ENCODE measurements at places on chromosomes 7 and 10.

- DNase-seq = no peak
These were observed 365.9 kb downstream of the CRPPA start for GRCh38 chr7:16055263-16055976.

- peak; percentile 9 for DNase-seq
These were observed 23.5 kb upstream of the PANK1 start for GRCh38 chr10:89668386-89669071.

GRCh38 chr10:71067098-71067740, 145.2 kb upstream of the UNC5B start:
- no peak for DNase-seq

GRCh38 chr7:124042826-124043225, 10.0 kb upstream of the TMEM229A start:
- DNase-seq = no peak

GRCh38 chr10:84354623-84355022, 26.2 kb downstream of the CCSER2 start:
- no peak for DNase-seq

- DNase-seq = peak; percentile 43
These were observed 442.9 kb downstream of the AUTS2 start for GRCh38 chr7:70040970-70041766.

DNA sequence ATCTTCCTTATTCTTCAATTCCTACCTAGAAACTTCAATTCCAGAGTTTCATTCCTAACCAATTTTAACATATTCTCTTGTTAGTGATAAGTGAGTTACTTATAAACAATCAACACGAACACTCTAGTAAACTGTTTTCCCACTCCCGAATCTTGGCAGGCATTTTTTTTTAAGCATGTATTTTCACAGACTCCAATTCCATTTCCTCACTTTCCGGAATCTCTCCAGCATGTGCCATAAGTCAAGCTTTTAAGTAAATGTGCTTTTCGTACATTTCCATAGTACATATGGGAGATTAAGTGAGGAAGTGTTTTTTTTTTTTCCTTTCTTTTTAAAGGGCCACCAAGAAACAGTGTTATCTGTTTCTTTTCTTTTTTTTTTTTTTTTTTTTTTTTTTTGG, 89.1 kb downstream of the FGFR2 start:
- no peak for DNase-seq

GRCh38 chr7:135980665-135981180, 3.6 kb upstream of the MTPN start:
- DNase-seq = no peak

DNA sequence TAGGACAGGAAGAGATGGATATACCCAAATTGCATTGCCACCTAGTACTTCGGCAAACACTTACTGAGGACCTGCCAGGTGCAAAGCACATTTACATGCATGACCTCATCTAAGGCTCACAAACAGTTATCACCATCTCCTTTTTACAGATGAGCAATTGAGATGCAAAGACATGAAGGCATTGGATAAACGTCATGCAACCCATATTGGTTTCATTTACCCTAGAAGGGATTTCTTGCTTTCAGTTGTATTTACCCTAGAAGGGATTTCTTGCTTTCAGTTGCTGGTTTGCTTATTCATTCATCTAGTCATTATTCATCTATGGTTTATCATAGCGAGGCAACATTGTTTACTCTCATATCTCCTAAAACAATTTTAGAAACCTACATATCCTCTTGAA, 52.2 kb downstream of the STEAP1B start:
- no peak for DNase-seq

GRCh38 chr10:84428711-84429110, 100.3 kb downstream of the CCSER2 start:
- no peak for DNase-seq

DNA sequence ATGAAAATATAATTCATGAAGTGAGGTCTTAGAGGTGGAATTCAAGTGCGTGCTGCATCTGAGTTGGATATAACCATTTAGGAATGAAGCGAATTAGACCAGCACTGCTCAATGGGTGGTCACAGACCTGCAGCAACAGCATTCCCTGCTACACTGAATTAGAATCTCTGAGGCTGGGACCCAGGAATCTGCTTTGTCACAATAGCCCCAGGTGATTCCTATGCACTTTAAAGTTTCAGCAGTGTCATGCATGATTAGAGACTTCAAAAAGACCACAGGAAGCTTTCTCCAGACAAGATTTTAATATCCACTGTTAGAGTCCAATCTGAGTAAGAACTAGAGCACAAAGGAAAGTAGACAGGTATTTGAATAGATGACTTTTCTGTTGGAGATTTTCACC, 352.8 kb upstream of the VSTM2A start:
- DNase-seq = no peak

DNA sequence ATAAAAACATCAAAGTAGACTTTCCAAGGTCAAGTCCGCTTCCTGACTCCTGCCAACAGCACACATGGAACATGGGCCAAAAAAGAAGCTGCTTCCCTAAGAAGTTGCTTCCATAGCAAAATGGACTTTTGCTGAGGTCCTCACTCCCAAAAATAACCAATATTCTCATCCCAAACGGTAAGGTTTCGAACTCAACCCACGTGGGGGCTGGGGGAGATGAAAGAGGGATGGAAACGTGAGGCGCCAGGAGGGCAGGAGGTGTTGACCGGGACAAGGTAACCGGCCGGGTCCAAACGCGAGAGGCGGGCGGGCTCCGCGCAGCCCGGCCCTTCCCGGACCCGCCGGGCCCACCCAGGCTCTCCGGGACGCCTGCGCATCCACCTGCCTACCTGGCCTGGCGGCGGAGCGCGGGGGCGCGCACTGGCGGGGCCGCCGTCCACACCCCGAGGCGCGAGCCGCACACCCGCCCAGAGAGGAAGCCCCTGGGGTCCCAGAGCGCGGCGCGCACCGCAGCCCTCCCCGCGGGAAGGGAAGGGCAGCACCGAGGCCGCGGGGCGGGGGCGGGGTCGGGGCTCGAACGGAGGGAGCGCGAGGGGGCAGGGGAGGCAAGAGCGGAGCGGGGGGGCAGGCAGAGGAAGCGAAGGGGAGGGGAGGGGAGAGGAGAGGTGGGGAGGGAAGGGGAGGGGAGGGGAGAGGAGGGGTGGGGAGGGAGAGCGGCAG, 742 bp downstream of the LMBR1 start:
- peak; percentile 14 for DNase-seq

- DNase-seq = no peak
These were observed 59.5 kb downstream of the LARP4B start for GRCh38 chr10:871951-872403.

DNA sequence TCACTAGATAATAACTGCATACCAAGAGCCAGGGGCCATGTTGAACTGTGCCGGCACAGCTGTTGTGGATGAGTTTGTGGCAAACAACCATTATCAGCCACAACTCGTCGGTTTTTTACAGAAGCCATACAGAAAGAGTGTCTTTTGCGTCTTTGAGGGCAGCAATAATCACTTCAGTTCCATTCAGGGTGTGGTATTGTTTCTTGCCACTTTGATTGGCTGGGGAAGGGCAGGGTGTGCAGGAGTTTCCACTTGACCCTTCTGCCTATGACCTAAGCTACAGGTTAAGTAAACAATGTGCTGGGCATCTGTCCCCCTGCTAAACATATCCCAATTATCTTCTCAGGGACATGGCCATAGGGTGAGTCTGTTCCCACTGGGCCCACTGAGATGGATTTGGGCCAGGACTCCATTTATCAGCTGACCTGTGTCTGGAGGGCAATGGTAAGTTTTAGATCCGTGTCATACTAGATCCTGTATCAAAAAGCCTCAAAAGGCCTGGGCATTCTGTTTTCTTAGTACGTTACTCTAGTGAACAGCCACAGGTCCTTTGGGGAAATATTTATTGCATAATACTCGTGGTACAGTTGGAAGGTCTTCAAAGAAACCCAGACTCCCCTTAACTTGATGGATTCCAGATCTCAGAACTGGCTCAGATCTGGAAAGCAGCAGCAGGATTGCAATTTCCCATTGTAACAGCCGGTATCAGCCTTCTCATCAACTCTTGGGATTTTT, 15.9 kb downstream of the ZNF3 start:
- DNase-seq = no peak

- DNase-seq = no peak
These were observed 767.7 kb downstream of the TYW1 start for GRCh38 chr7:67764289-67764688.

DNA sequence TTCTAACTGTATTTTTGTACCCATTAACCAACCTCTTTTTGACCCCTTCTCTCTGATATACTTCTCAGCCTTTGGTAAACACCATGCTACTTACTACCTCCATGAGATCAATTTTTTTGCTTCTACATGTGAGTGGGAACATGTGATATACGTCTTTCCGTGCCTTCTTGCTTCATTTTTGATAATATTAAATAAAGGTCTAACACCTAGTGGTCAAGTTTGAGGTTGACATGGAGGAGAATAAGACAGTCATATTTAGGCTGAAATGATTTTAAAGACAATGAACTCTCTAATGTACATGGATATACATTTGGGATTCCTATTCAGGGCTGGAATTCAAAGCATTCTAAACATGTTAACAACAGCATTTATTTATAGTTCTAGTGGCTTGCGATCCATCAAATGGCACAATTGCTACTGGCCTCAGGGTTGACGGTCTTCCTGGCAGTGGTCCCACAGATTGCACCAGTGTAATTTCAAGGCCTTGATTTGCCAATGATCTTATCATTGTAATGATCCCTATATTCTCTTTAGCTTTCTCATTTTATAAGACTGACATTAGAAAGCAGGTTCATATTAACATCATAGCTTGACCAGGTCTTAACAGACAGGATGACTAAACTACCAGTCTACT, 315.9 kb upstream of the ETV1 start:
- DNase-seq = no peak

DNA sequence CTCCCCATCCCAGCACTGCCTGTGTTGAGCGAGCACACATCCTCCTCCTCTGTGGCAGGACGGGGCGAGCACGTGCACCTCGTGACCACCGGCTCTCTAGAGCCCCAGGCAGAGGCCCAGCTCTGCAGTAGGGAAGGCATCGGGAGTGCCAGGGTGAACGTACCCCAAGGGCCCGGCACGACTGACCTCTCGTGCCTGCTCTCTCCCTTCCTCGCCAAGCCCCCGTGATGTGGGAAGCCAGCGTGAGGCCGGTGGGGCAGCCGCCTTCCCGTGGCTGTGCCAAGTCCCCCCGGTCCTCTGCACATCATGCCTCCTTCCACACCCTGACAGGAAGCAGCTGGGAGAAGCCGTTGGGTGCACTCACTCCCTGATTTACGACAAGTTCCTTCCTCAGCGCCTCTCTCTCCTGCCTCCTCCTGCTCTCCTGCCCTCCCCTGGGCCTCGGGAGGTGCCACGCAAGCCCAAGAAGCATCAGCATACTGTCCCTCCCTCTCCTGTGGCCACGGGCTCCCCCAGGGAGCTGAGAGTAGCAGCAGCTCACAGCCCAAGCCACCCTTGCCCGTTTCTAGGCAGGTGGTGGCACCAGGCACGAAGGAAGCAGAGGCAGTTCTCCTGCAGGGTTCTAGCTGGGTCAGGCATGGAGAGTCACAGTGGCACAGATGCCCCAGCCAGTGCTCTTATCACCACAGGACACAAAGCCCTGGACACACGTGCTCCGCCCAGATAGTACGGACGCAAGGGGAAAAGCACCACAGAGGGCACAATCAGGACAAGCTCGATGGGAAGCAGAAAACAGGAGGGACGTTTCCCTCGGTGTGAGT, 47.0 kb downstream of the AMZ1 start:
- no peak for DNase-seq

DNA sequence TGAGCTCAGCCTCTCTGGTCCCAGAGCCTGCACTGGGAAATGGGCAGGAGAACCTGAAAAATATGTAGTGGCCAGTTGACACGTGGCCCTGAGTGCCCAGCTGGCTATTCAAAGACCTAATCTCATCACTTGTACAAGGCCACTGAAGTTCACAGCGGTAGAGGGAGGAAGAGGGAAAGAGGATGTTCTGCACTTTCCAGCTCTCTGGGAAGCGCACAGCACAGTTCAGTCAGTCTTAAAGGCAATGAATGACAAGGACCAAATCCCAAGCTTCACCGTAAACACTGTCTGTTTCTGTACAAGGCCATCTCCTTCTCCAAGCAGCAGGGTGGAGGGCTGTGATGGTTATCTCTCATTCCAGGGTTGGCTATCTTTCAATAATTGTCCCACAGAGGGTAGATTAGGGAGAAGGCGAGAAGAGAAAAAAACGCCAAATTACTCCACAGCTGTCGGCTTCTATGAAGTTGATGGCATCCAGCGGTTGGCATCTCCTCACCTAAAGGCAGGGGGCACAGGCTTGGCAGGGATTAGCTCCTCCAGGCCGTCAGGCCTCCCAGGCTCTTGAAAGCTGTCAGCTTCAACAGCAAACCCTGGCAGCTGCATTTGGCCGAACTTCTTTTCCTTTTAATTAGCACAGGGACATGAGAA, 10.6 kb downstream of the SFMBT2 start:
- DNase-seq = no peak

GRCh38 chr7:149409895-149410294, 51.0 kb downstream of the ZNF777 start:
- no peak for DNase-seq

DNA sequence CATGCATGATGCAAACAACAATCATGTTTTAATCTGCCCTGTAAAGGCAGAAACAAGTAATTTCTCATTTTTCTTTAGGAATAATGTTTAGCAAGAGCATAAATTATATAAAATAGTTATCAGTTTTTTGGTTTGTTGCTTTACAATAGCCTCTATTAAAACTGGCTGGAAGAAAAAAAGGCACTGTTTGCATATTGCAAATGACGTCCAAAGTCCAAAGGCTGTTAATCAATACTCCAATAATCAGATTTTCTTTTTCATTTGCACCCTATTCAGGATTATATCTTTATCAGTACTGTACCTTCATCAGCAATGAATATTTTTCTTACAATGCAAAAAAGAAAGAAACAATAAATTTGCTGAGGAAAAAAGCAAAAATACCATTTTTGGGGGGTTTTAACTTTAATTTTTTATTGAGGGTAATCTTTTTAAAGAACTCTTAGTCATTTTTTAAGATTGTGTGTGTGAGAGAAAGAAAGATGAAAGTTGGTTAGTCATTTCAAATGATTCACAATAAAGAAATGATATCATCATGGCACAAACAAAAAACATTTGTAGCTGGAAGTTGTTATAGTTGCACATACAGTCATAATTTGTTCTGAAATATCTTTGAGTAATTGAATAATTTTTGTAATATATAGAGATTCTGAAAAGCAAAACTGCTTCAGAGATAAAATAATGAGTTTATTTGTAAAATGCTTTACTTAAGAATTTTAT, 44.4 kb upstream of the AKR1C2 start:
- DNase-seq = no peak

DNA sequence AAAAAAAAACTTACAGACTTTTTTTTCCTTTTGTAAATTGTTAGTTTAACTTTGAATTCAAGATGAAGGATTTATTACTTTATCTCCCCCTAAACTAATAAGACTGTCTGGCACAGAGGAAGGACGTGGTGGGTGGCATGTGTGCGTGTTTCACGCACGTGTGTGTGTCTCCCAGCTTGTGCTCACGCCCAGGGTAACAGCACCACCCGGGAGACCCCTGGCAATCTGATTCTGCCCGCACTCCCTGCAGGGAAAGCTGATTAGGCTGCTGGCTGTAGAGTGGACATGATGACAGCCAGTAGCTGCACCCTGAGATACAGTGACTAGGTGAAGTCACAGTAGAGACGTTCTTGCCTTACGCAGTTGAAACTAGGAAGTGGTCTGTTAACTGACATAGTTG, 25.3 kb downstream of the WIPI2 start:
- no peak for DNase-seq

All from NCI-H2227 treated with DMSO at 0.1 percent for 48 hours (cell line).